Muscle of arm (tissue), 14 donors: ENCODE measurements at places on chromosomes 16 and 17.

DNA sequence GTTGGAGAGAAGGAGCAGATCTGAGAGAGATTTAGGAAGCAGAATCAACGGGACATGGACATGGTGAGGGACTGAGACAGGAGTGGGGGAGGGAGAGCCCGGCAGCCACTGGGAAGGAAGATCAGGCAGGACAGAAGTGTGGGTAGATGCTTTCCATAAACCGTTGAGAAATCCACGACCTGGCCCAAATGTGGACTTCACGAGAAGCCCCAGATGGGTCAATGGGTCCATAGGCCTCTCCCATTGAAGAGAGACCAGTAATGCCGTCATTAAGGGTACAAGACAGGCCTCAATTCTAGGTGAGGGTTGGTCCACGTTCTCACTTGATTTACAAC lies 530 bp upstream of the CCL22 start:
- no peak for DNase-seq

- no peak for DNase-seq
These were observed 28.0 kb downstream of the NXN start for GRCh38 chr17:951325-952132.

GRCh38 chr17:49753959-49754391 lies 10.0 kb downstream of the FAM117A start:
- DNase-seq: no peak

GRCh38 chr17:43767713-43768059 lies 9.1 kb upstream of the SOST start:
- DNase-seq: no peak

DNA sequence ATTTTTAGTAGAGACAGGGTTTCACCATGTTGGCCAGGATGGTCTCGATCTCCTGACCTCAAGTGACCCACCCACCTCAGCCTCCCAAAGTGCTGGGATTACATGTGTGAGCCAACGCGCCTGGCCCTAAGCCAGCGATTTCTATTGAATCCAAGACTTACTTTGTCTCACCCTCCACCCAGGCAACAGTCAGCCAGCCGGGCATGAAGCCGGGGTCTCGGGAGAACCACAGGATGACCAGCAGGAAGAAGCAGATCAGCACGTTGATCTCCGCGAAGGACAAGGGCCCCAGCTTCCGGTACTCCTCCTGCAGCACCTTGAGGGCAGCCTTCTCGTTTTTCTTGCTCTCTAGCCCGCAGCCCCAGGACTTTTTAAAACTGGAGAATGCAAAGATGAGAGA lies 17.6 kb downstream of the SLC13A5 start:
- no peak for DNase-seq
